ENCODE measurements at places on chromosomes 11 and 22. TPM values are rescaled to one million over a fixed set of nuclear protein-coding genes. Genes with fewer than 3 reads are reported as not detected.

Gene MUC5AC
- polyA plus RNA-seq = not detected

GRCh38 chr11:66063900-66064299 is 6.2 kb upstream of the PACS1 start:
- H3K27me3 ChIP-seq = no peaks in the 10 kb centered on the region
- no peak overlapping the region for H3K4me3 ChIP-seq
- H3K4me1 ChIP-seq = peaks cover 6% of the 10 kb centered on the region
- DNase-seq = no peak
- H3K36me3 ChIP-seq = peaks cover 29% of the 10 kb centered on the region

GRCh38 chr11:73239571-73240189 is 21.6 kb downstream of the P2RY2 start:
- no peak for DNase-seq
- H3K27ac ChIP-seq = no peak overlapping the region
- H3K4me3 ChIP-seq = no peak overlapping the region
- no peaks in the 10 kb centered on the region for H3K36me3 ChIP-seq

Gene PLAAT2
- polyA plus RNA-seq = not detected

GRCh38 chr22:42905702-42906183 is 48.7 kb upstream of the ARFGAP3 start:
- no peaks in the 10 kb centered on the region for H3K27me3 ChIP-seq
- no peak overlapping the region for H3K4me3 ChIP-seq
- H3K27ac ChIP-seq = no peak overlapping the region
- DNase-seq = no peak
- H3K4me1 ChIP-seq = peaks cover 8% of the 10 kb centered on the region

Gene ENTHD1
- not detected for polyA plus RNA-seq
